ENCODE measurements at places on chromosomes 7 and 10. TPM values are rescaled to one million over a fixed set of nuclear protein-coding genes. Genes with fewer than 3 reads are reported as not detected.

DNA sequence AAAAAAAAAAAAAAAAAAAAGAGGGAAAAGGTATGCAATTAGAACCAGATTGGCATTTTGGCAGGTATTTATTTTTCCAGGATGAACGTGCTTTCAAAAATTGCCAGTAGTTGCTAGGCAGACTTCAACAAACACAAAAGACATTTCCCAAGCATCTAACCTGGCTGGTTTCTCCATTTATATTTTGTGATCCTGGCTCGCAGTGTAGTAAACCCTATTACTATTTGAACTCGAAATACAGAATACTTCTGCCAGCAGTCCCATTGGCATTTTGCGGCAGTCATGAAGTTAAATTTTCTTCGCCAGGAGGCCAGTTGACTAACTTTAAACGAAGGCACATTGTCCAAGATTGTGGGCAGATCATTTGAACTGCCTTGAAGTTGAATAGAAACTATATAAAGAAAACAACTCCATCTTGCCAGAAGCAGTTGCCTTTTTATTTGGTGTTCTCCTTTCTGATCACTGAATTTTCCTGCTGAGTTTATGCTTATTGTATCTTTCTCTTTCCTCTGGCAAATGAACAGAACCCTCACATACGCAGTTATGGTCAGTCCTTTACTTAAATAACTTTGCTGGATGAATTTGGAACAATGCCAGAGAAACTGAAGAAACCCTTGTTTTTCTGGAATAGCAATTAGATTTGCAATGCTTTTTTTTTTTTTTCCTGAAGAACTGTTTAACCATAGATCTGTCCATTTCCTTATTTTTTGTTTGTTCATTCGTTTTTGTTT is 132.9 kb downstream of the BICC1 start:
- no peak for DNase-seq

MYH16 gene
- not detected for polyA plus RNA-seq

RHOBTB1 gene
- 33.8 TPM for polyA plus RNA-seq

DNA sequence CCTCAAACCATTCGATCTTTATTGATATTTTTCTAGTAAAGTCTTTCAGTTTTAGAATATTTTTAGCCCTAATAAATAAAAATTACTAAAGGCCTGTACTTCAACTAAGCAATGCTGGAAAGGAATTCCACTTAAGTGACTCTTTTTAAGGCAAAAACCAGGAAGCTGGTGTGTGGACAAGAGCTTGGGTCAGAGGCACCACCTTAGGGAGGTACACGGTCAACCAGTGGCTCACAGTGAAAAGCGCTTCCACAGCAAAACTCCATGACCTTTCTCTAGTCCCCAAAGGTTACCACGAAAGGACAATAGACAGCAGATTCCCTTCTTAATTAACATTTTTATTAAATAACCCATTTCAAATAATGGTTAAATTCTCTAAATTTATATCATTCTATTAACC is 31.2 kb downstream of the ARL3 start:
- DNase-seq = no peak

DNA sequence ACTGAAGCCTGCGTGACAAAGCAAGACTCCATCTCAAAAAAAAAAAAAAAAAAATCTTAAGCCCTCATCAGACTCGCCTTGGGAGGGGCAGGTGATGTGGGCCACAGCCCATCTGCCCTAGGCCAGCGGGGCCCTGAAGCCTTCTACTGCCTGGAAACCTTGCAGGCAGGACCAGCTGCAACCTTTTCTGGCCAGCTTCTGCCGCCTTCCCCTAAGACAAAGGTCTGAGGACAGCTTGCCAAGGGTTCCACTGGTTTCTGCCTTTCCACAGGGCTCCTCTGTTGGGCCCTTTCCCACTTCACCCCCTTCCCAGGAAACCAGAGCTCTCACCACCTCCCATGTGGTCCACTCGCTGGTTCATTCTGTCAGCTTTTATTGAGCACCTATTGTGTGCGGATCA is 35.2 kb downstream of the UBTD1 start:
- no peak for DNase-seq

- DNase-seq = peak; percentile 38
Measured at GRCh38 chr10:93512565-93512964, 16.2 kb downstream of the CEP55 start.

GRCh38 chr7:158373476-158374133 is 214.0 kb downstream of the PTPRN2 start:
- no peak for DNase-seq

DNA sequence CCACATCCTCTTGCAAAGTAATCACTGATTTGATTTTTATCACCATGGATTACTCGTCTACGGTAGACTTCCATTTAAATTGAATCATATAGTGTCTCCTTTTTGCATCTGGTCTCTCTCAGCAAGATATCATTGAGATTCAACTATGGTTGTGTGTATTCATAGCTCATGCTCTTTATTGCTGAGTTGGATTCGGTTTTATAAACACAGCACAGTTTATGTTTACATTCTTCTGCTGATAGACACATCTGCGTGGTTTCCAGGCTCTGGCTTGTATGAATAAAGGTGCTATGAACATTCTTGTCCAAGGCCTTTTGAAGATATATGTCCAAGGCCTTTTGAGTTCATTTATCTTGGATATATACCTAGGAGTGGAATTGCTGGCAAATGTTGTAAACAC is 356.5 kb upstream of the CELF2 start:
- DNase-seq = peak; percentile 58

DNA sequence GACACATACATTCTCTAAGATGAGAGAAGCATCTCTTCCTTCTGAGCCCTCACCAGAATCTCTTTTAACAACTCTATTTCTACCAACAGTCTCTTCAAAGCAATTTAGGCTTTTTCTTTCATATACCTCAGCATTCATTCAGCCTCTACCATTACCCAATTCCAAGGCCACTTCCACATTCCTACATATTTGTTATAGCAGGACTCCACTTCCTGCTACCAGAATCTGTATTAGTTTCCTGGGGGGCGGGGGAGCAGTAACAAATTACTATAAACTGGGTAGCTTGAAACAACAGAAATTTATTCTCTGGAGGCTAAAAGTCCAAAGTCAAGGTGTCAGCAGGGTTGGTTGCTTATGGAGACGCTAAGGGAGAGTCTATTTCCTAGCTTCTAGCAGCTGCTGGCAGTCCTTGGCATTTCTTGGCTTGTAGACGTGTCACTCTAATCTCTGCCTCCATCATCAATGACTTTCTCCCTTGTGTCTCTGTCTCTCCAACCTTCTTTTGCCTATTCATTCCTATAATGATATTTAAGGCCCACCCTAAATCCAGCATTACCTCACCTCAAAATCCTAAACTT is 7.4 kb downstream of the PRPS1L1 start:
- DNase-seq = no peak

DNA sequence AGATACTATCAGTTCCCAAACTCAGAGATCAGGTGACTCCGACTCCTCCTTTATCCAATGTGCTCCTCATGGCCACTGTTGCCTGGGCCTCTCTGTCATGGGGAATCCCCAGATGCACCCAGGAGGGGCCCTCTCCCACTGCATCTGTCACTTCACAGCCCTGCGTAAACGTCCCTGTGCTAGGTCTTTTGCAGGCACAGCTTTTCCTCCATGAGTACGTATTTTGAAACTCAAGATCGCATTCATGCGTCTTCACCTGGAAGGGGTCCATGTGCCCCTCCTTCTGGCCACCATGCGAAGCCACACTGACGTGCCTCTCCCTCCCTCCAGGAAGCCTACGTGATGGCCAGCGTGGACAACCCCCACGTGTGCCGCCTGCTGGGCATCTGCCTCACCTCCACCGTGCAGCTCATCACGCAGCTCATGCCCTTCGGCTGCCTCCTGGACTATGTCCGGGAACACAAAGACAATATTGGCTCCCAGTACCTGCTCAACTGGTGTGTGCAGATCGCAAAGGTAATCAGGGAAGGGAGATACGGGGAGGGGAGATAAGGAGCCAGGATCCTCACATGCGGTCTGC is 162.2 kb downstream of the EGFR start:
- DNase-seq = no peak

ANKRD30A gene
- polyA plus RNA-seq = not detected

DNA sequence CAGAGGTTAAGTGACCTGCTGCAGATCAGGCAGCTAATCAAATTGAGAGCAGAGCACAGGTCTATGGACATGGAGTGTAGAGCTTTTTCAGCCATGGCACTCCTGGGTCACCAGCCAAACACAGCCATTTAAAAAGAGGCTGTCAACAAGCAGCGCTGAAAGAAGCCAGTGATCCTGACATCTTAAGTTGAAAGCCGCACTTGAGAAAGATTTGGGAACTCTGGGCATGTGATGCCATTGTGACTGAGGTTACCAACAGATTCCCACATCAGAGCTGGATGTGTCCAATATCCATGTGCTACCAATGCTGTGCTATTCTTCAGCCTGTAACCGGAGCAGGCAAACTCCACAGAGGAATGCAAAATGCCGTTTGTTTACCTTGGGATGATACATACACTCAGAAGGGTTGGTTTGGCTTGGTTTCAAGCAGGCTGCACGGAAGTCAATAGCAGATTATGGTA is 56.2 kb upstream of the ABLIM1 start:
- peak; percentile 95 for DNase-seq

CYP3A7 gene
- 0.17 TPM for polyA plus RNA-seq

- no peak for DNase-seq
Measured at GRCh38 chr10:117005026-117005526, at the start of gene SHTN1. TSS of gene SHTN1 (minus strand) at chr10:117005187. CDS start at chr10:117005079, 108 bp downstream.

DNA sequence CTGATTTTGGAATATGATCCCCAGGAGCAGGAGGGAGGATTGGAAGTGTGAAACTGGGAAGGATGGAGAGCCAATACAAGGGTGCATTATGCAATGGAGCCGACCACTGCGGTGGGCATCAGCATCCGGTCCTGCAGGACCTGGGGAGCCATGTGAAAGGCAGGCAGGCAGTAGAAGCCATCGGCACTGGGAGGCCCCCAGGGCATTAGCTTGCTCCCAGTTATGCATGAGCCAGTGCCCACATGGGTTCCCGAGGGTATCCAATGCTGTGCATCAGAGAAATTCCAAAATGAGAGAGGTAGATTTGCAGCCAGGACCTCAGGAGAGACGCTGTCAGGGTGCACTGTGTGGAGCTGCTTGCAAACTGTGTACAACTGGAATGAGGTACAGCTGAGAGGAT is 8.7 kb upstream of the KCP start:
- DNase-seq = no peak

DNA sequence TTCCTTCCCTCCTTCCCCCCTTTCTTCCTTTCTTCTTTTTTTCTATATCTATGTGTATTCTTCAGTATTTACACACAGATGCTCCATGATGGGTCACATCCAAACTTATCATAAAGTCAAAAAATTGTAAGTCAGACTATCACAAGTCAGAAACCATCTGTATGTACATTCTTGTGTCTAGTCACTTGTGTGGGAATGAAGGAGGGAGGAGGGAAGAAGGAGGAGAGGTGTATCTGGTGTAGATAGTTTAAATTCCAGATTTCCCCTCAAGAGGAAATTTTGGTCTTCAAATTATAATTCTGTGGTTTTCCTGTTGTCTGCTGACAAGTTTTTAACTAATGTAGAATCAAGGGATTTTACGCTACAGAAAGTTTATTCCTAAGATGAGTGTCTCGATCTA is 287.2 kb downstream of the ETV1 start:
- no peak for DNase-seq

DNA sequence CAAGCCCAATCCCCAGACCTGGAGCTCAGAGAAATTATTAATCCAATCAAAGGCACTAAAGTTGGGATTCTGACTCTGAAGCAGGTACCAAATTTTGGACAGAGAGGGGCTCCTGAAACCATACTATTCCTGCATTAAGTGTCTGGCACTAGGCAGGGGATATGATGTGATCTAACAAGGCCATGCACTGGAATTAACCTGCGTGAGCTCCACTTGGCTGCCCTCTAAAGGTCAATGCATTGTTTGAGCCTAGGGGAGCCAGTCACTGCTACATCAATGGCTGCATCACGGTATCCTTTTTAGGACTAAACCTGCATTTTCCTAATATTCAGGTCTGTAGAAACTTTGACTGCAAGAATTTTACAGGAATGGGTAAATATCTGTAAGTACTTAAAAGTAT is 42.1 kb downstream of the ST8SIA6 start:
- DNase-seq = no peak

- no peak for DNase-seq
Measured at GRCh38 chr7:159112136-159113011, 32.3 kb downstream of the VIPR2 start.

WDFY4 gene
- not detected for polyA plus RNA-seq

- no peak for DNase-seq
Measured at GRCh38 chr7:20307119-20307518, 23.6 kb upstream of the ITGB8 start.

DNA sequence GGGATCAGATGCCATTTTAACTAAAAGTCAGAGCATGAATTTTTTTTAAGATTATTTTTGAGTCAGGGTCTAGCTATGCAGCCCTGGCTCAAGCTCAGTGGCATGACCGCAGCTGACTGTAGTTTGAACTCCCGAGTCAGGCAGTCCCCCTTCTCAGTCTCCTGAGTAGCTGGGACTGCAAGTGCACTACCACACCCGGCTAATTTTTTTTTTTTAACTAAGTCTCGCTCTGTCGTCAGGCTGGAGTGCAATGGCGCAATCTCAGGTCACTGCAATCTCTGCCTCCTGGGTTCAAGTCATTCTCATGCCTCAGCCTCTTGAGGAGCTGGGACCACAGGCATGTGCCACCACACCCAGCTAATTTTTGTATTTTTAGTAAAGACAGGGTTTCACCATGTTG is 7.8 kb downstream of the TAS2R41 start:
- DNase-seq = no peak

PRTFDC1 gene
- 46.8 TPM for polyA plus RNA-seq

- DNase-seq = no peak
Measured at GRCh38 chr10:85788570-85788969, 578.0 kb downstream of the GRID1 start.

SPDYE2 gene
- not detected for polyA plus RNA-seq

GRCh38 chr10:11683529-11684320 is 58.5 kb upstream of the ECHDC3 start:
- DNase-seq = no peak

DNA sequence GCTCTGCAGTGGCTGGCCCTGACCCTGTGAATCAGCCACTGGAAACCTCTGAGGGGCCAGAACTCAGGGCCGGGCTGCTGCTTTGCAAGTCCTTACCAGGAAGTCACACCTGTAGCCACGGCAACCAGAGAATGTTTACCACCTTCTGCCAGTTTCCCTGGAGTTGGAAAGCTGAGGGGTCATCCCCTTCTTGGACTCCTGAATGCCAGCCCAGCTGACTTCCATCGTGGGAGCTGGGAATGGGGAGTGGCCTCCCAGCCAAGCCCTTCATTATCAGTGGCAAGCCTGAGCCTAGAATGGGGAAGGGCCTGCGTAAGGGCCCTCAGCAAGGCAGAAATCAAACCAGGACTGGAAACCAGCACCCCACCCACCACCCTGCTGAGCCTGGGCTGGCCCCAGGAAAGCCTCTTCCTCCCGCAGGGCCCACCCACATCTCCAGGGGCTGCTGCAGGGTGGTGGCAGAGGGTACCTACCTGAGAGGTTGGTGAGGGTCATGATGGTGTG is 6.5 kb upstream of the CRHR2 start:
- DNase-seq = no peak

GRCh38 chr7:40923626-40924025 is 779.3 kb downstream of the INHBA start:
- DNase-seq = no peak

ASAH2 gene
- polyA plus RNA-seq = 1.6 TPM

GRCh38 chr7:91165006-91165845 is 99.0 kb upstream of the FZD1 start:
- DNase-seq = peak; percentile 55
